ENCODE measurements at places on chromosomes 13 and 19.

- DNase-seq, result peak; percentile 56
Measured at GRCh38 chr13:35514061-35514477, 37.6 kb upstream of the MAB21L1 start.

- peak; percentile 68 for DNase-seq
Measured at GRCh38 chr19:42184401-42184861, 33.0 kb downstream of the DEDD2 start.

GRCh38 chr19:18346091-18346490 lies 5.7 kb downstream of the PGPEP1 start:
- DNase-seq, result no peak

- no peak for DNase-seq
Measured at GRCh38 chr13:114268344-114269280, 12.8 kb upstream of the UPF3A start.

GRCh38 chr19:7986321-7987113 lies 18.9 kb downstream of the ELAVL1 start:
- DNase-seq, result no peak

DNA sequence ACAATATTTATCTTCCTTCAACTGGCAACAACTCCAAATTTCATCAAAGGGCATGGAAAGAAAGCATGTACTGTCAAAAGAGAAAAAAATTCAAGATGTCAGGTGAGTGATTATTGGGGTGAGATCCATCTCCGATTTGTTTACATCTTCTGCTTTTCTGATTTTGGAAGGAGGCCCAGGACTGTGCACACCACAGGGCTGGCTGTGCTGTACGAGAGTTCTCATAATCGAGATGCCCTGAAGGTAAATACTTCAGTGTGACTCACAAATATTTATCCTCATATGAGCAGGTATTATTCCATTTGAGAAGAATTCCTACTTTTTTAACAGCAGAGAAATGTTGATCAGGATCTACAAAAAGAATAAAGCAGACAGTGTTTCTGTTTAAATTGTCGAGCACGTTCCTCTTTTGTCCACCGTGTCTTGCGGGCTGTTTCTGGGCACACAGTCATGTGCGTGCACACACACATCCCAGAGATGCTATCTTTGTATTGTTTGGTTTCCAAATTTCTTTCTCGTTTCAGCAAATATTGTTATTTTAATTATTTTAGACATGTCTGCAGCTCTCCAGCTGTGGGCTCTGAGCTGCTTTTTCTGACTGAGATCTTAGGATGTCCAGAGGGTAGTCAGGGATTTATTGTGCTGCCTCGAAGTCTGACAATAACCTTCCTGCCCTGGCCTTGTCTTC lies 103.8 kb downstream of the KL start:
- DNase-seq, result no peak

- DNase-seq, result no peak
Measured at GRCh38 chr13:113184568-113185440, 23.7 kb downstream of the PCID2 start.
